Stimulated activated CD8-positive, alpha-beta memory T cell treated with anti-CD3 and anti-CD28 coated beads, Interleukin-12 subunit alpha, Interleukin-12 subunit beta, amount 100 ng/mL, for 1 hour (primary cell): ENCODE measurements at places on chromosomes 4 and X.

- no peak for DNase-seq
Observed at GRCh38 chr4:95462921-95463320, 85.9 kb downstream of the UNC5C start.

DNA sequence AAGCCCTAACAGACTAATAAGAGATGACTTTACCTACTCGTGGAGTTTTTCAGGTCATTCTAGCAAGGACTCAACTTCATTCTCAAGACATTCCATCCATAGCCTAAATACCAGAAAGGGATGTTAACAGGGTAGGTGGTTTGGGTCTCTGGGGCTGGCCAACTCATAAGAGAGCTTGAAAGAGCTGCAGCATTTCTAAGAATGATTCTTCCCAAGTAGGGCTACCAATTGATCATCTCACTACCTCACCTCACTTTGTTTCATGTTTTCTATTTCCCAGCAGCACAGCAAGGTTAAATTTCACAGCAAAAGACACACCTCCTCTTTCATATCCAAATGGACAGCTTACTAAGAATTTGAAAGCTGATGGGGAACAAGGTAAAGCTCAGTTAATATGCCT, 614.8 kb upstream of the DIPK2B start:
- no peak for DNase-seq

GRCh38 chrX:128928636-128929035, 594.7 kb downstream of the SMARCA1 start:
- no peak for DNase-seq

DNA sequence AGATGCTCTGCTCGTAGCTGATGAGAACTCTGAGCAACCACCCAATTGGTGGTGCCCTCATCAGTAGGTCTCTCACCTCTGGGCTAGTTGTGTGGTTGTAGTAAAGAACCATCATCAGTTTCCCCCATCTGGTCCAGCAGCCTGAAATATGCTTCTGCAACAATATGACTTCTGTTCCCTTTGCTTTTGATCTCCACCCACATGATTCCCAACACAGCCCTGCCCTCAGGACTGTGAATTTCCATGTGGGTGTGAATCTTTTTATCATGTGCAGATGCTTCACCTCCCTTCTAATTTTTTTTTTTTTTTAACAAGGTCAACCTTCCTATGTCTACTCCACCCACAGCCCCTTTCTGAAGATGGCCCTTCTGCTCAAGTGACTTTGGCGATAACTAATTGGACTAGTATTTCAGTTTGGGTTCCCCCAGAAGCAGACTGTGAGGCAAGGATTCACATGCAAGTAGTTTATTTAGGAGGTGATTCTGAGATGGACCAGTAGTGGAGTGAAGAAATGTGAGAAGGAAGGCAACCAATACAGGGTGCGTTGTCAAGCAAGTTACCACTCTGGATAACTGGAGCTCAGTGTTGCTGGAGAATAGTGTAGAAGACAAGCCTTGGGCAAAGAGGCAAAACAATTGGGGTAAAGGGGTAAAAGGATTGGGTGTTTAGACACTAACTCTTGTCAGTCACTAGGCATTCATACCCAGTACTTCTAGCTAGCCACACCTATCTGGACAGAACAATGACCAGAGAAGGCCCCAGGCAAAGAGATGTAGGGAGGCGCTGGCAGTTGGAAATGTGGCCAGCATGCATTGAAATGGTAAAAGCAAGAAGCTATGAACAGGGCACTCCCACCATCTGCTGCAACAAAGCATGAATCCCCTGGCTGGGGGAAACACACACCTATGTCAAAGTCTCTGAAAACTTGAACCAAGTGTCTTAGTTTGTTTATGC, 466.2 kb downstream of the BCOR start:
- DNase-seq, result no peak

- DNase-seq, result no peak
Observed at GRCh38 chr4:82891707-82892466, 934 bp upstream of the SEC31A start.

- DNase-seq, result no peak
Observed at GRCh38 chrX:140065961-140066662, 100.8 kb upstream of the CXorf66 start.

DNA sequence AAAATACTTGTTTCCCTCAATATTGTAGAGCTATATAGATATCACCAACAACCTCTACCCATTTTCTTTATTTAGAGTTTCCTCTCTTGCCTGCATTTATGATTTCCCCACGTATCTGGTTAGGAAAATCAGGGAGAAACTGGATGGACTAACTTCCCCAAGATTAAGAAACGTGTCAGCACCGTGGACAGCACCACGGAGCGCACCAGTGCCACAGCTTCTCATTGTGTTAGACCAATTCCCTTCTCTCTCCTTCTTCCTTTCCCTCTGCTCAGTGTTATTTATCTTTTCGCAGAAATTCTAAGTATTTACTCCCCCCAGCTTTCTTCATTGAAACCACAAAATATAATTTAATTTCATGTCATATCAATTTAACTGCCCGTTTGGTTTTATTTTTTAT, 568.6 kb upstream of the BOD1L1 start:
- DNase-seq, result no peak

- no peak for DNase-seq
Observed at GRCh38 chr4:10345381-10345784, 111.8 kb downstream of the ZNF518B start.

DNA sequence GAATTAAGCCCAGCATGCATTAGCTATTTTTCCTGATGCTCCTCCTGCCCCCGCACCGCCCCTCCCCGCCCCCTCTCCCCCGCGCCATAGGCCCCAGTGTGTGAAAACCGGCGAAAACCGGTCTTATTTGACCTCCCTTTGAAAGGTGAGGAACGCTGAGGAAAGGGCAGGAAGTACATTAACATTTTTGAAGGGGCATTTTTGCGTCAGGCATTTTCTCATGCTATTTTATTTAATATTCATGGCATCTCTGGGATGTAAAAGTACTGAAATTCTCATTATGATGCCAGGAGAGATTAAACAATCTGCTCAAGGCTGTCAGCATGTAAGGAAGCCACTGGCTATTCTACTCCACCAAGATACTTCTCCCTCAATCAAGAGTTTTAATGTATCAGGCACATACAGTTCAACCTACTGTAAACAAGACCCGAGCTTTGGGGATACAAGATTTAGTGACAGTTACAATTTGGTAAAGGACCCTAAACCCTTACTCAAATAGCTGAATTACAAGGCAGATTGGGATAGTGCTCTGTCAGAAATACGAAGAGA, 1.2 kb upstream of the NMU start:
- DNase-seq, result no peak

- no peak for DNase-seq
Observed at GRCh38 chr4:26574563-26574962, 9.3 kb upstream of the TBC1D19 start.

DNA sequence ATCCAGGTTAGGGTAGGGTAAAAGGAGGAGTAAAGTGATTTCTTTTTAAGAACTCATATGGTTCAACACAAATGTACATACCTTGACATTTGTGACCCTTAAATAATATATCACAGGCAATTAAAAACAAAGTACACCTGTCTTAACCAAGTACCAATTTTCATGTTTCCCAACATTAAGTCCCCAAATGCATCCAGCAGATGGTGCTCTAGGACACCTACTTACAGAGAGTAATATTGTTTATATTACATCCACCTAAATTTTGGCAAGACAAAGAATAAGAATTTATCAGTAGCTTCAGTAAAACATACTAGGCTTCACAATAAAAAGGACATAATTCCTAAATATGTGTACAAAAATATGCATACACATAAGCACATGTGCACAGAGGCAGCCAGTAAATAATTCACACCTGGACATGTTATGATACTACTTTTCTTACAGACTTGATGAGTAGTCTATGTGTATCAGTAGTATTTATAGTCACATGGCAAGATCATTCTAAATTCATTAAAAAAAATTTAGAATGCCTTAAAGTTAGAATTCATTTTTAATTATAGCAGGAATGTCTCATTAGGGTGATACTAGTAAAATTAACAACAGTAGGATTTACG, 219.7 kb downstream of the DCLK2 start:
- no peak for DNase-seq

DNA sequence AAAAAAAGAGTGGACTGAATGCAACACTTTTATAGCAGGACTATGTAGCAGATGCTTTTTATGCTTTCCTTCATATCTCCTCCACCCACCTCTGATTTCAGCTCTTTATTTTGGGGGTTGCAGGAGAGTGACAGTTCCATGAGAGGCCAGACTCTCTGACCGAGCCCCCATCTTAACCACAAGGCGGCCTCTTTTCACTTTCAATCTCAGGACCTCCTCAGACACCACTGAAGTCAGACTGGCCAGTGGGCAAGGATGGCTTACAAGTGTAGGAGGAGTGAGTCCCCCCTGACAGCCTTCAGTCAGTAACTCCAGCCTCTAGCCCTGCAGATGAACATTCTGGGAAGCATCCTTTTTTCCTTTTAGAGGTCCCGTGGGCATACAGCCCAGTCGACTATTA, 140.8 kb downstream of the FRAS1 start:
- no peak for DNase-seq

GRCh38 chr4:177479063-177479462, 36.8 kb upstream of the AGA start:
- DNase-seq, result no peak

GRCh38 chr4:47704693-47705325, 133.1 kb downstream of the CORIN start:
- DNase-seq, result no peak

DNA sequence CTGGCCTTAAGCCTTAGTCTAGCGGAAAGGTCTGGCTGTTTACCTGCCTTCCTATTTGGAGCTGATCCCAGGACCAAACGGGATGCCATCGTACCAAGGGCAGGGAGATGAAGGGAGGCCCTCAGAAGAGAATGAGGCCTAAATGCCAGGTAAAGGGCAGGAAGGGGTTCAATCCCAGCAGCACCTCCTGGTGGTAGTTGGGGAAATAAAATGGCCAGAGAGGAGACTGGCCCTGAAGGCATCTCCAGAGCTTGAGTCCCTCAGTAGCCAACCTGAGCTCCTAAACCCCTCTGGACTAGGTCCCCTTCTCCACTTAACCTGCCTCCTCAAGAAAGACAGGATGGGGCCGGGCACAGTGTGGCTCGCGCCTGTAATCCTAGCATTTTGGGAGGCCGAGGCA, 53.7 kb downstream of the KDM5C start:
- DNase-seq, result no peak

DNA sequence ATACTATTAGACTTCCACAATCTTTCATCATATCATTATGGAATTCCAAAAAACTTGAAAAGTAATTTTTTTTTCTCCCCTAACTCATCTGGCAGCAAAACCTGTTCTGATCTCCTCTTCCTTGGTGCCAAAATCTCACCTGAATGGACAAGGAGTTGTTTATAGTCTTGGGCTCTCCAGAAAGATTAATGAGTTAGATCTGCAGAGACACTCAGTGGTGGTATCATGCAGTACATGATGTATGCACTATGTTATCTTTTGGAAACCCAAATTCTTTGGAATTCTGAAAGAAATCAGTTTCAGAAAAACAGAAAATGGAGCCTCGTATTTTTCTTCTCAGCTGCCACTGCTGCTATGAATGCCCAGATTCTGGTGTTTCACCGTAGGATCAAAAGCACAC, 11.7 kb downstream of the GPM6B start:
- DNase-seq, result no peak

GRCh38 chr4:175051974-175052373, 133.8 kb downstream of the ADAM29 start:
- DNase-seq, result no peak

- no peak for DNase-seq
Observed at GRCh38 chr4:74364652-74365491, at the start of gene EREG. Gene EREG (plus strand): TSS chr4:74365145. CDS start chr4:74365309, 164 bp downstream.

GRCh38 chr4:7867191-7867590, 72.5 kb downstream of the AFAP1 start:
- DNase-seq, result no peak

DNA sequence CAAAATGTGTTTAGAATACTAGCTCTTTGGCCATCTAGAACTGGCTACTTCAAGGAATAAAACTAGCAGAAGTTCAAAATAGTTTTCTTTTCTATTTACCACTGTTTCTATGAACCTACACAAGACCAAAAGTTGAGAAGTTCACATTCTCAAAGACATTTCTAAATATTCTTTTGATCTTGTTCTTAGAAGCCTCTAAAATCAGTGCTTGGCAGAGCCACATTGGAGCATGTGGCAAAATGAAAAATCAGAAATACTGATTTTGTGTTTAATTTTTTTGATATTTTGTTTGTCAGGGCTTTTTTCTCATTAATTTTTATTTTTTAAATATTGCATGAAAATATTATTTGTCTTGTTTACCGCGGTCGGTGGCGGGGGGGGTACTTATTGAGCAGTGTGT, 853.8 kb upstream of the INTU start:
- DNase-seq, result no peak

DNA sequence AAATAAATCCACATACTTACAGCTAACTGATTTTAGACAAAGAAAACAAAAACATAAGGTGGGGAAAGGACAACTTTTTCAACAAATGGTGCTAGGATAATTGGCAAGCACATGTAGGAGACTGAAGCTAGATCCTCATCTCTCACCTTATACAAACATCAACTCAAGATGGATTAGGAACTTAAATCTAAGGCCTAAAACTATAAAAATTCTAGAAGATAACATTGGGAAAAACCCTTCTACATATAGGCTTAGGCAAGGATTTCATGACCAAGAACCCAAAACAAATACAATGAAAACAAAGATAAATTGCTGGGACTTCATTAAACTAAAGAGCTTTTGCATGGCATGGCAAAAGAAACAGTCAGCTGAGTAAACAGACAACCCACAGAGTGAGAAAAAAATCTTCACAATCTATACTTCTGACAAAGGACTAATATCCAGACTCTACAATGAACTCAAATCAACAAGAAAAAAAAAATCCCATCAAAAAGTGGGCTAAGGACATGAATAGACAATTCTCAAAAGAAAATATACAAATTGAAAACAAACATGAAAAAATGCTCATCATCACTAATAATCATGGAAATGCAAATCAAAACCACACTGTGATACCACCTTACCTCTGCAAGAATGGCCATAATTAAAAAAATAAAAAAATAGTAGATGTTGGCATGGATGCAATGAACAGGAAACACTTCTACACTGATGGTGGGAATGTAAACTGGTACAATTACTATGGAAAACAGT, 14.1 kb upstream of the AFP start:
- no peak for DNase-seq

DNA sequence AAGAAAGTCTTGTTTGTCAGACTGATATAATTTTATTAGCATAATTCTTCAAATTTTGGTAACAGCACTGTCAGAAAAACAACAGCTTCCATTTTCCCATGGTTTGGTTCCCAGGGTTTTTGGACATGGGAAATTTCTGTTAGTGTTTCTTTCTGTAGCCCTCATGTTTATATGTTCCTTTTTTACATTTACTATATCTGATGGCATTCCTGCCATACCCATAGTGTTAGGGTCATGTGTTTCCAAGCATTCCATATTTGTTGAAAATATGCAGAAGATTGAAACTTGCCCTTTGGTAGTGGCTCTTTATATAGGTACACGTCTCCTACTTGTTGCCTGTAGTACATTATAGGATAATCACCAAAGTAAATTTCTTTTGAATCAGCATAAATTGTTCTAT, 65.8 kb downstream of the PDLIM5 start:
- no peak for DNase-seq

GRCh38 chrX:123771449-123772064, 38.7 kb upstream of the THOC2 start:
- DNase-seq, result no peak

GRCh38 chr4:24003496-24003895, 113.6 kb upstream of the PPARGC1A start:
- no peak for DNase-seq
